ENCODE measurements at places on chromosomes 3 and 15.

- no peak for DNase-seq
These were observed 221.2 kb downstream of the NTRK3 start for GRCh38 chr15:88035381-88035780.

DNA sequence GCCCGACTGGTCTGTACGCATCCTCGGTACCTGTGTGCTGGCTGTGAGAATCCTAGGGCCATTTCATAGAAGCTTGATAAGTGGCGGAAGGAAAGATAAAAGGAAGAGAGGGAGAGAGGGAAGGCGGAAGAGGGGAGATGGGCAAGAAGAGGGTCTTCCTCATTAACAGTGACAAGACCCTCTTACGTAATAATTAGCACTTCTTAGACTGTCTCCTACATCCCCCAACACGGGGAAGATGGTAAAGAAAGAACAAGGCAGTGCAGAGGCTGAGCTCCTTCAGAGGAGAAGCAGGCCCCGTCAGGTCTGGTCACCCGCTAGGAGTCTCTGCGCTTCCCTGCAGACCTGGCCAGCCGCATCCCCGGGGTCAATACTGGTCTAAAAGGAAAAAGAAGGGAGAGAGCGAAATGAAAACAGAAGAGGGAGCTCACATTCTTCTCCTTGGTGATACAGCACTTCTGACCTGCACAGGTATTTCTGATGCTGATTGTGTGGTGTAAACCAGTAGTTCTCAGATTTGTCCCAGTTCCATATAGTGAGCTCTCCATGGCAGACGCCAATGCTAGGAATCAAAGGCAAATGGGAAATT lies 19.0 kb upstream of the FAM240A start:
- no peak for DNase-seq

- DNase-seq: no peak
These were observed 22.6 kb downstream of the CGGBP1 start for GRCh38 chr3:88036221-88036620.

GRCh38 chr3:134028486-134029255 lies 1.1 kb downstream of the SLCO2A1 start:
- no peak for DNase-seq

GRCh38 chr3:147699175-147699838 lies 290.1 kb downstream of the ZIC1 start:
- DNase-seq: no peak

GRCh38 chr15:62976301-62976881 lies 66.2 kb upstream of the TPM1 start:
- DNase-seq: no peak

GRCh38 chr15:68802373-68802772 lies 18.3 kb downstream of the ANP32A start:
- no peak for DNase-seq

GRCh38 chr15:82178061-82178460 lies 84.5 kb downstream of the EFL1 start:
- no peak for DNase-seq

DNA sequence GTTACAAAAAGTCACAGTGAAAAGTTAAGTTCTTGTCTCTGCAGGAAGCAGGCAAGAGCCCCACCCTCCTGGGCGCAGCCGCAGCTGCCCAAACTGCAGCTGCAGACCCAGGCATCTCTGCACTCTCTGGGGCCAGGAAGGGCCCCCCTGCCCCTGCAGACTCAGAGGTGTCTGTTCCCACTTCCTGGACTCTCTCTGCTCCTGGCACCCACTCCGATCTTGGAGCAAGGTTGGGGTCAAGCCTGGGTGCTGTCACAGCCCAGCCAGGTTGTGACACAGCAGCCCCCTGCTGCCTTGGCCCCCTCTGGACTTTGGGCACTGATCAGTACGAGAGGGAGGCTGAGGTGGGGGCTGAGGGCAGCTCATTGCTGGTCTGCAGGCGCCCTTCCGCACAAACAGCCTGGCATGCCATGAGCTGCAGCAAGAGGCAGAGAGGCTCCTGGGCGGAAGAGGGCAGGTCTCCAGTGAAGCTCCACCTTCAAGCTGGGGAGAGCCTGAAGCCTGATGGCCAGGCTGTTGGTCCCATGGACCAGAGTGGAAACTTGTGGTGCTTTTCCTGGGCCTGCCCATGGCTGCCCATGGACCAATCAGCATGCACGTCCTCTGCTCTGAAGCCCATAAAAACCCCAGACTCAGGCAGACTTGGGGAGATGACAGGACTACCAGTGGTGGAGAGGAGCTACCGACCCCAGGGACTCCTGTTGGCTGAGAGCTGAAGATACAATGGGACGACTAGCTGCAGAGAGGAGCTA lies 42.9 kb upstream of the LRRFIP2 start:
- no peak for DNase-seq

GRCh38 chr3:52056968-52057811 lies 819 bp upstream of the DUSP7 start:
- peak; percentile 99 for DNase-seq

- DNase-seq: no peak
These were observed 16.2 kb downstream of the FGD5 start for GRCh38 chr3:14834807-14835466.

DNA sequence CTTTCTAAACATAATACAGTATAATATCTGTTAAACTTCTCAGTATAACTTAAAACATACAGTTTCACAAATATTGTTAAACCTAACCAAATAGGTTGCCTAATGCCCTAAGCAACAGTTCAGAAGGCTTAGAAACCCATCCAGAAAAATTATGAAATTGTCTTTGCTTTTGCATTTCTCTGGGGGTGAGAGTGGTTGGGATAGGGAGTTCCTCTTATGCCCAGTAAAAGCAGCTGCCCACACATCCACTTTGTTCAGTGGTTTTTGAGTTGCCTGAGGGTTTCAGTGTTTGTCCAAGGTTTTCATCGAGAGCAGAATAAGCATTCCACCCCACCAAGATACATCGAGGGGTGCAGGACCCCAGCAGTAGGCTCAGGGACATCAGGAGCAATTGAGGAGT lies 179.4 kb downstream of the CDIN1 start:
- DNase-seq: no peak

- no peak for DNase-seq
These were observed 109.4 kb downstream of the KLF13 start for GRCh38 chr15:31435912-31436628.

DNA sequence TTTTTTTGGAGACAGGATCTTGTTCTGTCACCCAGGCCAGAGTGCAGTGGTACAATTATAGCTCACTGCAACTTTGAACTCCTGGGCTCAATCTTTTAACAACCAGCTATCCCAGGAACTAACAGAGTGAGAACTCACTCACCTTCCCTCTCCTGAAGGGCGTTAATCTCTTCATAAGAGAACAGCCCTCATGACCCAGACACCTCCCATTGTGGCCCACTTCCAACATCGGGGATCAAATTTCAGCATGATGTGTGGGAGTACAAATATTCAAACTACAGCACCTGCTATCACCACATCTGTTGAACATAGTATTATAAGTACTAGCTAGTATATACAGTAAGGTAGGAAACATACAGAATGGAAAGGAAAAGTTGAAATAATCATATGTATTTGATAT lies 132.5 kb downstream of the DOCK3 start:
- DNase-seq: no peak

GRCh38 chr15:29113336-29114220 lies 156.0 kb downstream of the NSMCE3 start:
- no peak for DNase-seq

GRCh38 chr3:62995119-62995518 lies 119.9 kb upstream of the CADPS start:
- no peak for DNase-seq

DNA sequence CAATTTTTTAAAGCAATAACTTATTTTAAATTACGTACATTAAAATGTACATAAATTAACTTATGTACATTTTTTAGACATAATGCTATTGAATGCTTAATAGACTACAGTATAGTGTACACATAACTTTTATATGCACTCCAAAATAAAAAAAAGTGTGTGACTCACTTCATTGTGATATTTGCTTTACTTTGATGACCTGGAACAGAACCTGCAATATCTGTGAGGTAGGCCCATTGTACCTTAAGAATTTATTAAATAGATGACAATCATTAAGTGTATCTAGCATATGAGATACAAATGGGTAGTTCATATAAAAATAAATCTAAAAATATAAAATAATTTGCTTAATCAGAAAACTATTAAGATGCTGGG lies 276.7 kb downstream of the NFKBIZ start:
- no peak for DNase-seq

GRCh38 chr3:65534805-65535204 lies 503.9 kb downstream of the MAGI1 start:
- no peak for DNase-seq

DNA sequence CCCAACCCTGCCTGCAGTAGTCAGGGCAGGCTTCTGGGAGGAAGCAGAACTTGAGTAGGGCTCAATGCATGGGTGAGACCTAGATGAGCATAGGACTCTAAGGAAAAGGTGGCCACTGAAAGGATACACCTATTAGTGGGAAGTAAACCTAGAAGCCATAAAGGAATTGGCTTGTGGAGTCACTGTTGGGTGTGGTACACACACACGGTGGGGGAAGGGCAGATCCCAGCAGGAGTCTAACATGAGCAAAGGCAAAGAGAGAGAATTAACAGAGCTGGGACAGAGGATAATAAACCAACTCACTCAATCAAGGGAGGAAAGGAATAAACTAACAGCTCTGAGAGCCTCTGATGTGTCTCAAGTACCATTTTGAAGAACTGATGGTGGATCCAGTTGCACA lies 23.1 kb downstream of the DAPK2 start:
- DNase-seq: no peak

DNA sequence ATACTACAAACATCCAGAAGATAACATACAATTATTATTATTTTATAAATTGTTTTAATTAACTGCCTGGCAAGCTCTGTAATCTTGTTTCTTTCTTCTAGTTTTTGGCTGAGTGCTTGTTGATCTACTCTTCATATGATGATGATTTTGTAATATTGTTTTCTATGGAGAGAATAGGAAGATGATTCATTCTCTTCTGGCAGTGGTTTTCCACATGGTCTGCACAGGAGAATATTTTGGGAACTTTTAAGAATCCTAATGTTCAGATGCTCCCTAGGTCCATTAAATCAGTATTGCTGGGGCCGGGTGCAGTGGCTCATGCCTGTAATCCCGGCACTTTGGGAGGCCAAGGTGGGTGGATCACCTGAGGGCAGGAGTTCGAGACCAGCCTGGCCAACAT lies 37.6 kb downstream of the CACNA2D3 start:
- no peak for DNase-seq

DNA sequence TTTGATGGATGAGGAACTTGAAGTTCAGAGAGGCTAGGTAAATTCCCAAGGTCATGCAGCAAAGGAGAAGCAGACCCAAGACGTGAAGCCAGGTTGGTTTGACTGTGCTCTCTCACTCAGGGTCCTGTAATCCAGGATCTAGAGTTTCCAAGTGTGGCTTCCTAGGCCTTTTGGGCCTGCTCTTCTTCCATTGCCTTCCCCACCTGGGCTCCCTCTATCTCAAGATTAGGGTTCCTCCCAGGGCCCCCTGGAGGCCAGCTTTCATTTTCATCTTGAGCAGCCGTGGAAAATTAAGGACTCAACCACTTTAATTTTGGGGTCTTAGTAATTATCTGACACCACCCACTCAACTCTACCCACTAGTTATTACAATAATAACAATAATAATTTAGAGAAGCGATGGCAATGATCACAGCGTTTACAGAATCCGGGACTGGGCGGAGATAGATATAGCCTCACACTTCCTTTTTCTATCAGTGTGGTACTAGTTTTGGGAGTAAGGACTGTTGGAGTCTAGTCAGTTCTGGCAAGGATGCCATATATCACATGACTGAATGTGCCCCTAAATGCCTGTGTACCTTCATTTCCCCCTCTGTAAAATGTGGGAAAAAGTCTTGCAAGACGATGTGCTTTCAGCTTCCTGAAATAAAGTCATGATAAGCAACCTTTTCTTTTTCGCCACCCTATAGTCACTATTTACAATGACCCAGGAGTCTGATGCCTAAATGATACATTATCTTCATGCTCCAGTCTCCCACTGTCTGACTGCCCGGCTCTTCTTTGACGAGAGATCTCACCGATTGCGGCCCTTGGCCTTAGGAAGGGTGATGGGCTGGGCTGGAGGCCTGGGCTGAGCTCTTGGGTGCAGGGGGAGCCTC lies 30.2 kb upstream of the MAGEF1 start:
- no peak for DNase-seq

- DNase-seq: no peak
These were observed 311.6 kb downstream of the CNTN6 start for GRCh38 chr3:1404270-1404962.

GRCh38 chr3:134251731-134252391 lies 1.2 kb upstream of the RYK start:
- no peak for DNase-seq

- no peak for DNase-seq
These were observed 23.0 kb upstream of the GOLGA8J start for GRCh38 chr15:30059771-30060170.

DNA sequence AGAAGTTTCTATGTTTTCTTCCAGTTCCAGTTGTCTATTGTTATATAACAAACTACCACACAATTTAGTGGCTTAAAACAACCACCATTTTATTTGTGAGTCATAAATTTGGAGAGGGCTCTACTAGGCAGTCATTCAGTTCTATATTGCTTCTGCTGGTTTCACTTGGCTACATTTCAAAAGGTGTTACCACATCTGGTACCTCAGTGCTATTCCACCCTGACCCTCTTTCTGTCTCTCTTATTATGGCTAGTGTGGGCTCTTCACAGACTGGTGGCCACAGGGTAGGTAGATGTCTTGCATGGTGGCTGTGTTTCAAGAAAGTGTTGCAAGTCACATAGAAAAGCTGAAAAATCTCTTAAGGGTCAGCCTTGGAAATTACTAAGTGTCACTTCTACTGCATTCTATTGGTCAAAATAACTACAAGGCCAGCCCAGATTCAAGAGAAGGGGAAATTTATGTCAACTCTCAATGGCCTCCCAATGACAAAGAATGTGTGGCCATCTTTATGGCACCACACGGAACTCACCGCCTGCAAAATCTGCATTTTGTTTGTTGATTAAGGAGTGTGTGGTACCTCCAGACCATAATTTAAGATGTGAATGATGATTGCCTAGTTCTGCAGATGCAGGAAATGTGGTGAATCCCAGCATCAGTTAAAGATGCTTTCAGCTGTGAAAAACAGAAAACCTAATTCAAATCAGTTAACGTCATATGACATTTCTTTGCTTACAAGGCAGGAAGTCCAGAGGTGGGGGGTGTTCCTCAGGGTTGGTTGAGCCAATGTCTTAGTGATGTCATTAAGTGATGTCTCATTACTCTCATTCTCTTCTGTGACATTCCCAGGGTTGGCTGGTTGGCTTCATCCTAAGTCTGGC lies 105.8 kb upstream of the RASGRP1 start:
- peak; percentile 91 for DNase-seq

DNA sequence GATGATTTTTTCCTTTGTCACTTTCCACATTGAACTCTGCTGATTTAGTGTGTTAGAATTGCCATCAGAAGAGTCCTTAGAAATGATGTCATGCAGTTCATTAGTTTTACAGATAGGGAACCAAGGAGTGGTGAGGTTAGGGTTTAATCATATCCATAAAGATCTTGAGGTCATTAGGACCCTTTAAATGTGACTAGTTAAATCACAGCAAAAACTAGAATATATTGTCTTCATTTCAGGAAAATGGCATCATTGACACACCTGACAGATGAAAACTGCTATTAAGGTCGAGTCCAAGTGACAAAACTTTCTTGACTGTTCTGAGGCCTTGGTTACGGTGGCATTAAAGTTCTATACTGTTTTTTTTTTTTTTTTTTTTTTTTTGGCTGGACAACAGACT lies 50.5 kb downstream of the MBNL1 start:
- DNase-seq: no peak
